ENCODE measurements at places on chromosomes 7 and 10.

DNA sequence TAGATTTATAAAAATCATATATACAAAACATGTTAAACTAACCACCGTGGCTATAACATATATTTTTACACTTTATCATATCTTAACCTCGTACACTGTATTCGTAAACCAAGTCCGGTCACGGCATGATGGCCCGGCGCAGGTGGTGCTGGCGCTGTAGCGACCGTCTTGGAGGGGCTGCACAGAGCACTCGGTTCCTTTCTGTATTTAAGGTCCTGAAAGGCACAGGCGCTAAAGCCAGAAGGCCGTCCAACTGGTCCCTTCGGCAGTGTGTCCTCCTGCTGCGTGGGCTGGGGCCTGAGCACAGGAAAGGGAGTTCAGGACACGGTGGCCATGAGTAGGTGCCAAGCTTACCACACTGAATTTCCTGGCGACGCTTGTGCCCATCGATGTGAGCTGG is 33.8 kb downstream of the AMZ1 start:
- no peak for DNase-seq

- no peak for DNase-seq
Observed at GRCh38 chr7:139708541-139708940, 69.3 kb downstream of the HIPK2 start.

GRCh38 chr10:3045471-3046209 is 21.7 kb upstream of the PFKP start:
- no peak for DNase-seq

GRCh38 chr7:1530946-1531262 is 402 bp downstream of the MAFK start:
- DNase-seq, result no peak

DNA sequence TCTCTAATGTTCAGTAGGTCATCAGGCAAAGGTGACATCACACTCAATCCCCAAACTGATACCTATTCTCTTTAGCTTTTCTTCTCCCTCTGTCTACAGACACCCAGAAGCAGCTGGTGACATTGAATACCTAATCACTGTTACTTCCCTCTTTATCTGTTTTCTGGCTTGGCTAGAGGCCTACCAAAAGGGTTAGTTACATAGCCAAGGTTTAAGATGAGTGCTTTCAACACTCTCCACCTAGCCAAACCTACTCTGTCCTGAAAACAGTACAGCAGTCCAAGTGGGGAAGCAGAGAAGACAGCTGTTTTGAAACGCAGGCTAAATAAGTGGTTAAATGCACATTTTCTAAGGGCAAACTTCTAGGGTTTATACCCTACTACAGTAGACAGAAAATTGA is 39.4 kb downstream of the CCNJ start:
- DNase-seq, result no peak

DNA sequence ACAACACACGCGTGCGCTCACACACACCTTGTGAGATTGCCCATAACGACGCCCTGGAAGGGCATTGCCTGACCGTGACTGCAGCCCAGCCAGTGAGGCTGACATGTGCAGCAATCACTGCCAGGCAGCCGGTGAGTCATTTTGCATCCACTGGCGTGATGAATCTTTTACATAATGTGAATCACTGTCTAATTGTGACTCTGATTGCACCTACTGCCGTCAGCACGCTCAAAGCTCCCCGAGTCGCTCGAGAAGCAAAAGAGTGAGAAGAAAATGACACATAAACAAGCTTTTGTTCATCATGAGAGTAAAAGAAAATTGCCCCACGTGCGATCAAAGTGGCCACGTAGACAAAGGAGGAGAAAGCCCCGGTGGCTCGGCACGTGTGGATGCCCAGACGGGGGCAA is 117.4 kb upstream of the PFKP start:
- DNase-seq, result peak; percentile 12

DNA sequence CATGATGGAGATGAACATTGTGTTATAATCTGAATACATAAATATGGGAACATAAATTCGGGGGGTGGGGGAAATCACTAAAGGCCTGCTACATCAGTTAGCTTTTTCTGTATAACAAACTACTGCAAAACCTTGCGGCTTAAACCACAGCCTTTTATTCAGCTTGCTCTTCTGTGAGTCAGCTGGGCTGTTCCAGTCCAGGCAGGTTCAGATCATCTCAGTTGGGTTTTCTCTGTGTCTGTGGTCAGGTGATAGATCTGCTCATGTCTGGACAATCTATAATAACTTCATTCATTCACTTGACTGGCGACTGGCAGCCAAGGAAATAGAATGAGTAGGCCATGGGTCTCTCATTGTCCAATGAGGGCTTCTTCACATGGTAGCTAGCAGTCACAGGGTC is 23.5 kb downstream of the HTR7 start:
- DNase-seq, result no peak

GRCh38 chr10:83333566-83333965 is 805.7 kb upstream of the GHITM start:
- DNase-seq, result no peak

GRCh38 chr7:134495546-134495945 is 31.8 kb upstream of the AKR1B10 start:
- no peak for DNase-seq

- DNase-seq, result no peak
Observed at GRCh38 chr10:85600026-85600743, 766.4 kb downstream of the GRID1 start.

GRCh38 chr10:12388671-12389070 is 39.3 kb downstream of the CAMK1D start:
- no peak for DNase-seq

DNA sequence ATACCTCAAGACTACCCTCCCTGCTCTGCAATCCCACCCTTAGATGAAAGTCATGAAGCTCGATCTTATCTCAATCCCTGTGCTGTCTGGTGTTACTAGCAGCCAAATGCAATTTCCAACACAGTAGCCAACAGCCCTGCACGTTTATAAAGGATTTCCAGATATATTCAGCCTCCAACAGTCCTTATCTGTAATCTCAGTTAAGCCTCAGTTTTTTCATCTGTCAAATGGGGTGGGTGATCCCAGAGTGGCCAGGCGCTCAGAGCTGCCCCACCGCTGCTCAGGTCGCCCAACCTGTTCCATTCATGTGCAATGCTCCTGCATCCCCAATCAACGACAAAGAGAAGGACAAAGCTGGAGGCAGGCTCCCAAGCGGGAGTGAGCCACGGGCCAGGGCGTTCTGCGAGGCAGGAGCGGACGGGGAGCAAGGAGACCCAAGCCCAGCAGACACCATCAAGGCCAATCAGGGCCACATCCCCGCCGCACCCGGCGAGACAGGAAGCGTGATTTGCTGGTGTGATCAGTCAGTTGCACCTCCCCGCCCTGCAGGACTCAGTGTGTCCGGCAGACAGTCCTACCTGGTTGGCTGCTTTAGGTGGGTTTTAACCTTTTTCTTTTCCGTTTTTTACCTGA is 19.7 kb downstream of the PDGFA start:
- DNase-seq, result no peak

- no peak for DNase-seq
Observed at GRCh38 chr10:8369666-8370065, 315.2 kb downstream of the GATA3 start.

- no peak for DNase-seq
Observed at GRCh38 chr7:25662841-25663800, 434.8 kb upstream of the NPVF start.

DNA sequence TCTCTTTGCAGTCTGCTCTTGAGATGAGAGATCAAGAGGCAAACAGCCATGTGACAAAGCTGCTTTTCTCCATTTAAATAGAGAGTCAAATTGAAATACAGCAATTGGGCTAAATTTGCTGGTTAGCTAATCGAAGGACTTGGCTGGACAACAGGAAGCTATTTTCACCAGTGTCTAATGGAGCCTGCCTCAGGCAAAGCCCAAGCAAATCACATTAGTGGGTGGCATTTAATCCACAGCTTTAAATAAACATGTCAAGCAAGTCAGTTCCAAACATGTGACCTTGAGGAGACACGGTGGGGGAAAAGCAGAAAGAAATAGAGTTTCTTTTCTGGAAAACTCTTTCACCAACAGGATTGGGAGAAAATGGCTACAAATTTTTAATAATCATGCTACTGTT is 180.5 kb upstream of the AOAH start:
- no peak for DNase-seq

GRCh38 chr10:118926441-118926840 is 103.1 kb upstream of the NANOS1 start:
- DNase-seq, result no peak

GRCh38 chr10:12542133-12542670 is 192.9 kb downstream of the CAMK1D start:
- no peak for DNase-seq

DNA sequence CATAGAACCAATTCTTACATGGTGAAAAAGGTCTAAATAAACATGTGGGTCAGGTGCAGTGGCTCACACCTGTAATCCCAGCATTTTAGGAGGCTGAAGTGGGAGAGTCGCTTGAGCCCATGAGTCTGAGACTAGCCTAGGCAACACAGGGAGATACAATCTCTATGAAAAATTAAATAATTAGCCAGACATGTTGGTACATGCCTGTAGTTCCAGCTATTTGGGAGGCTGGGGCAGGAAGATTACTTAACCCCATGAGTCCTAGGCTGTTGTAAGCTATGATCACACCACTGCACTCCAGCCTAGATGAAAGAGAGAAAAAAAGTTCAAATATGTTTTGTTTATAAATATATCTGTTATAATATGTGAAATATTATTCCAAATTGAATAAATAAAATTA is 643.6 kb downstream of the IPMK start:
- no peak for DNase-seq

DNA sequence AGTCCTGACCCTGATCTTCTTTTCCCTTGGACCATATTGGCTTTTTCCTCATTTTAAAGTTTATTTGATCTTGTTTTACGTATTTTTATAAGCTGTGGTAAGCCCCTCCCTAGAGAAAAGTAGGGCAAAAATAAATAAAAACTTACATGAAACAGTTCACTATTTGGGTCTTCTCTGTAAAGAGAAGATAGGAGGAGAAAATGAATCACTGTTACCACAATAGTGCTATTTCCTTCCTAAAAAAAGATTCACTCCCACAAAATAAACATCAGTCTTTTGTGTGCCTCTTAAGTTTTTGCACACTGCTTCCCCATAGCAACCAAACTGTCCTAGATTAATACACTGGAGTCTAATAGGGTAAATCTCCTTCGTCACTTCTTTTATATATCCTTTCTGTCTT is 1.4 kb upstream of the SVIL start:
- DNase-seq, result no peak

GRCh38 chr10:3081383-3081981 is 14.1 kb downstream of the PFKP start:
- DNase-seq, result no peak

- DNase-seq, result no peak
Observed at GRCh38 chr7:33044401-33044718, 18.2 kb downstream of the NT5C3A start.

- no peak for DNase-seq
Observed at GRCh38 chr10:8300925-8301324, 246.4 kb downstream of the GATA3 start.

GRCh38 chr7:98755138-98755898 is 114.5 kb downstream of the TMEM130 start:
- no peak for DNase-seq

- DNase-seq, result no peak
Observed at GRCh38 chr10:95504246-95504691, 56.9 kb downstream of the SORBS1 start.

DNA sequence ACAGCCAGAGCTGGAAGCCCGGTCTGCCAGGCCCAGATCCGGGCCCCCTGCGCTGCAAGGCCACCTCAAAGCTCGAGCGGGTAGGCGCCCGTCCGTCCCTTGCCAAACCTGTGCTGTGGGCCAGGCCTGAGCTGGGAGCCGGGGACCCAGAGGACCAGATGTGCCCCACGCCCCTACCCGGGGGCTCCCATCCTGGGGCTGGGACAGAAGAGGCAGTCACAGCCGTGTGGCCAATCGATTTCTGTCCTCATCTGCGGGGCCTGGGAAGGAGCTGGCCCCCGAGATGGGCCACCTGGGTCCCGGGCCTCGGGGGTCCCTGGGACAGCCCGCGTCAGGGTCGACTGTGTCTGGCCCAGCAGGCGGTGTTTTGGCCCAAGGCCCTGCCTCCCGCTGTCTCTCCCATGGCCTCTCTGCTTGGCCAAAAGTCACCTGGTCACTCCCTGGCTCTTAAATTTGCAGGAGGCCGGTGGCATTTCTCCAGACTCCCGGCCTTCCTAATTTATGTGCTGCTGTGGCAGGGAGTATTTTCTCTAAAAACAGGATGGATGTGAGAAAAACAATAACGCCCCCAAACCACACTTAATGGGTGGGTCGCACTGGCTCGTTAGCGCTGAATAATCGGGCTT is 63.8 kb downstream of the UNCX start:
- no peak for DNase-seq

DNA sequence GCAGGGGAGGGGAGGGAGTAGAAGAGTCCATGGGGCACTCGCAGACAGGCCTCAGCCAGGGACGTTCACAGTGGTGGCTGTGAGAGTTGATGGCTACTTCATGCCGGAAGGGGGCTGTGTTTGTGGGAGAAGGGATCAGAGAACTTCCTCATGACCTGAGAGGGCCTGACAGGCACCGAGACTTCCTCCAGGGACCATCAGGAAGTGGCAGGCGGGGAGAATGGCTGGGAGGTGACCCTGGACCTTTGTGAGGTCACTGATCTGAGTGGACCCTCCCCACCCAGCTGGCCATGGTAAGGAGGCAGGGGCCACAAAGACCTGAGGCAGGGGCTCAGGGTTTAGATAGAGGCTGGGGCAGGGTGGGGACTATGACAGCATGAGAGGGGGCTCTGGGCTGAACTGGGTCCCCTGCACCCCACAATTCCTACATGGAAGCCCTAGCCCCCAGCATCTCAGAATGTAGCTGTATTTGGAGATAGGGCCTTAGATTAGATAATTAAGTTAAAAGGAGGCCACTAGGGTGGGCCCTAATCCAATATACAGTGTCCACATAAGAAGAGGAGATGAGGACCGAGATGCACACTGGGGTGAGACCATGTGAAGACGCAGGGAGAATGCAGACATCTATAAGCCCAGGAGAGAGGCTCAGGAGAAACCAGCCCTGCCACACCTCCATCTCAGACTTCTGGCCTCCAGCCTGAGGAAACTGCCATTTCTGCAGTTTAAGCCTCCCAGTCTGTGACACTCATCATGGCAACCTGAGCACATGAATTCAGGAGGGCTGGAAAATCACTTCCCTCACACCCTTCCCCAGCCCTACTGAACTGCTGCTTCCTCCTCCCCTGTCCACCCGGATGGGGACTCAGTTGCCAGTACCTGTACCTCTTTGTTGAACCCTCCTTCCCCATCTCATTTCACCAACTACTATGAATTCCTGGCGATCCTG is 273.9 kb upstream of the ZNF32 start:
- DNase-seq, result no peak

- DNase-seq, result no peak
Observed at GRCh38 chr10:7077880-7078279, 333.0 kb downstream of the SFMBT2 start.

Data from stimulated activated CD4-positive, alpha-beta T cell treated with anti-CD3 and anti-CD28 coated beads, Interleukin-2, amount 100 ng/mL, for 4 hours (primary cell).